Activated CD4-positive, alpha-beta T cell treated with anti-CD3 and anti-CD28 coated beads, Interleukin-2, amount 50 U/mL, for 48 hours (primary cell): ENCODE measurements at places on chromosomes 5 and 9.

DNA sequence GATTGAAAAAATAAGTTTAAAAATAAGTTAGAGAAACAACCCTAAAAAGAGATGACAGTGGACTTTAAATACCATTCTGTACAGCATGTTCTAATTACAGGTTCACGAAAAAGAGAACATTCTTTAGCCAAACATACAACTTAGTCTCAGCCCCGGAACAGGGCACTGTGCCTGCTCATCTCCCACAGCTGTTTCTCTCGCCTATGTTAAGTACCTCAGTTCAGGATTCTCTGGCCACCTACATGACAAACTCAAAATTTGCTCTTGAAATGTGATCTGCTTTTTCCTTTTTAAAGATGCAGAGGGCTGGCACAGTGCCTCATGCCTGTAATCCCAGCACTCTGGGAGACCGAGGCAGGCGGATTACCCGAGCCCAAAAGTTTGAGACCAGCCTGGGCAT lies 52.3 kb downstream of the MYO10 start:
- no peak for DNase-seq

- DNase-seq, result peak; percentile 43
Observed at GRCh38 chr9:129458155-129458661, 162.7 kb downstream of the C9orf50 start.

DNA sequence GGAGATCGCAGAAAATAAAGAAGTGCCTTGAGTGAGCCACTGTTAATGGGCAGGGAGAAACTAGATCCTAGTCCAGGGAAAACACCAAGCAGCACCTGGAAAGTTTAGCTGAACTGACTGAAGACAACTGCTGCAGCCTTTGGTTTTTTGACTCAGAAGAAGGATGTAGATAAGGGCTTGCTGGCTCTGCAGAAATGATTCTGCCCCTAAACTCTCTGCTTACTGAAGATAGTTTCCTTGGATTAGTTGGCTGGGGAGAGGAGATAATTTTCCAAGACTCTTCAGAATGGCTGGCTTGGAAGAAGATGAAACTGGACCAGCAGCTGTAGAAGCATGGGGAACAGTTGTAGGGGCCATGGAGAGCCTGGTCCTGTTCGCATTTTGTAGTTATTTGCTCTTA lies 471.8 kb downstream of the KDM4C start:
- no peak for DNase-seq

GRCh38 chr5:165495829-165496380 lies 1990.5 kb downstream of the MAT2B start:
- no peak for DNase-seq

DNA sequence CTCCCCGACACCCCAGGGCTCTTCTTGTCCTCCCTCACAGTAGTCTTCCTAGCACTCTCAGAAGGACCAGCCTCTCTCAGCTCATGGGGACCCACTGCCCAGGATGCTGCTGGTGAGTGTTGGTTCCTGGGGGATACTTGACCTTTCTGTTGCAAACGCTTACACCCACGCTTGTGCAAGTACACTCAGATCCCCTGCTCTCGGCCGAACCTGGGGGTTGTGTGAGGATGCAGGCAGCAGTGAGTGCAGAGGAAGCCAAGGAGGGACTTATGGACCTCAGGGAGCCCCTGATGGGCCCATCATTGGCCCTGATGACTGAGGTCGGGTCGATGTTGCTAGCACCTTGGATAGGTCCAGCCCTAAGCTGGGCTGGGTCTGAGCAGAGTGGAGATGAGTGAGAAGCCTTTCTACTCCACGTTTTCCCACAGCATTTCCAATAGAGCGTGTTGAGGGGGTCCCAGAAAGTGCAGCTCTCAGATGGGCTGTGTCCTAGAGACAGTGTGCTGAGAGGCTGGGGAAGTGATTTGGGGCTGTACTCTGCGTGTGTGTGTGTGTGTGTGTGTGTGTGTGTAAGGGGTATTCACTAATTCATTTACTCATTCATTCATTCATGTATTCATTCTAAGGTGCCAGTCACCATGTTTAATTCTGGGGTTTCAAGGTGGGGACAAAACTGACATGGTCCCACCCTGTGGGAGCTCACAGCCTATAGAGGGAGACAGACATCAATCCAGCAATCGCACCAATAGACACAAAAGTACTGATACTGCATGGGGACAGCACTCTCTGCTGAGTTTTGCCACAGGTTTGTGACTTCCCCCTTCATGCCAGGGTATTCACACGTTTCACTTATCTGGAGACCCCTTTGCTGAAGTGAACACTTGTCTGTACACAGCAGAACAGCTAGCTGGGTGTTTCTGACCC lies 25.2 kb upstream of the PITX1 start:
- no peak for DNase-seq
